ENCODE measurements at places on chromosomes 3 and 15. TPM values are rescaled to one million over a fixed set of nuclear protein-coding genes. Genes with fewer than 3 reads are reported as not detected.

Gene GUCA1C
- not detected for total RNA-seq

Gene SLC28A2
- not detected for total RNA-seq

Gene SUCNR1
- under 0.01 TPM for total RNA-seq

Gene RYR3
- not detected for total RNA-seq

Gene SLC51B
- total RNA-seq = not detected

Gene CLRN1
- not detected for total RNA-seq

Gene COL6A5
- total RNA-seq = not detected

Gene CHRM5
- not detected for total RNA-seq

Gene REC114
- total RNA-seq = not detected

Gene ATP8B4
- 9.8 TPM for total RNA-seq

Gene GOLGA8N
- 5.7 TPM for total RNA-seq

Gene LMLN
- 8.9 TPM for total RNA-seq
